ENCODE measurements at places on chromosomes 3 and 15. TPM values are rescaled to one million over a fixed set of nuclear protein-coding genes. Genes with fewer than 3 reads are reported as not detected.

Gene MAPK6
- total RNA-seq: 96.6 TPM

Gene LEKR1
- total RNA-seq: 0.43 TPM

Gene TMEM202
- total RNA-seq: not detected

Gene KLHL6
- 0.11 TPM for total RNA-seq

Gene SNX22
- 0.27 TPM for total RNA-seq

Gene SERP1
- 131 TPM for total RNA-seq

Gene MNS1
- 0.86 TPM for total RNA-seq

Gene PLA2G4E
- not detected for total RNA-seq

Gene XCR1
- total RNA-seq: not detected

Gene GPR27
- 2.0 TPM for total RNA-seq

Gene GLDN
- 0.09 TPM for total RNA-seq

Gene HRG
- not detected for total RNA-seq

Gene GOLGA8J
- 0.67 TPM for total RNA-seq

Data from astrocyte (in vitro differentiated cells and primary cell).